ENCODE measurements at places on chromosomes 3 and 15.

DNA sequence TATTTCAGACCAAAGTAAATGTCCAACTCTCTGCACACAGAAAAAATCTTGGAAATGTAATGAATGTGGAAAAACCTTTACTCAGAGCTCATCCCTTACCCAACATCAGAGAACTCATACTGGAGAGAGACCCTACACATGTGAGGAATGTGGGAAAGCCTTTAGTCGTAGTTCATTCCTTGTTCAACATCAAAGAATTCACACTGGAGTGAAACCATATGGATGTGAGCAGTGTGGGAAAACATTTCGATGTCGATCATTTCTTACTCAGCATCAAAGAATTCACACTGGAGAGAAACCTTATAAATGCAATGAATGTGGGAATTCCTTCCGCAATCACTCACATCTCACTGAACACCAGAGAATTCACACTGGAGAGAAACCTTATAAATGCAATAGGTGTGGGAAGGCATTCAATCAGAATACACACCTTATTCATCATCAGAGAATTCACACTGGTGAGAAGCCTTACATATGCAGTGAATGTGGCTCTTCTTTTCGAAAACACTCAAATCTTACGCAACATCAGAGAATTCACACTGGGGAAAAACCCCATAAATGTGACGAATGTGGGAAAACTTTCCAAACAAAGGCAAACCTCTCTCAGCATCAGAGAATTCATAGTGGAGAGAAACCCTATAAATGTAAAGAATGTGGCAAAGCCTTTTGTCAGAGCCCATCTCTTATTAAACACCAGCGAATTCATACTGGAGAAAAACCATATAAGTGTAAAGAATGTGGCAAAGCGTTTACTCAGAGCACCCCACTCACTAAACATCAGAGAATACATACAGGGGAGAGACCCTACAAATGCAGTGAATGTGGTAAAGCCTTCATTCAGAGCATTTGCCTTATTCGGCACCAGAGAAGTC lies 8.0 kb upstream of the ZNF501 start:
- no peak for DNase-seq

DNA sequence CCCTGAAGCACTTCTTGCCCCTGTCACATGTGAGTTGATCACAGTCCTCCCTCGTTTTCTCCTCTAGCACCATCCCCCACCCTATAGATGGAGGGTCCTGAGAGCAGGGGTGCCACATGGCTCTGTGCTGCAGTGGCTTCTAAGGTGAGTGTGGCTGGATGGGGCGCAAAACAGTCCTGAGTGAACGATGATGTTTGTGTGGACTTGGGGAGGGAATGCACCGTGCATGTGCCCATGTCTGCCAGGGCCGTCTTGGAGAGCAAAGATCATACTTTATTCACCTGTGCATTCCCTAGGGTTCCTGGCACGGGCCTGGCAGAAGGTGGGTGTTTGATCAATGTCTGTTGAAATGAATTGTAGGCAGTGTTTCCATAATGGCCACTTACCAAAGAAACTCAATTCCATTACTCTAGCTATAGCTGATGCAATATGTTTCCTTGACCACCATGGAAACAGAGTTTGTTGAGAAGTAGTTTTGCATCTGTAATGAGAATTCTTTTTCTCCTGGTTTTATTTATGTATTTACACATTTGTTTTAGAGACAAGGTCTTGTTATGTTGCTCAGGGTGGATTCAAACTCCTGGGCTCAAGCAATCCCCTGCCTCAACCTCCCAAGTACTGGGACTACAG lies 58.0 kb downstream of the ABTB1 start:
- no peak for DNase-seq

DNA sequence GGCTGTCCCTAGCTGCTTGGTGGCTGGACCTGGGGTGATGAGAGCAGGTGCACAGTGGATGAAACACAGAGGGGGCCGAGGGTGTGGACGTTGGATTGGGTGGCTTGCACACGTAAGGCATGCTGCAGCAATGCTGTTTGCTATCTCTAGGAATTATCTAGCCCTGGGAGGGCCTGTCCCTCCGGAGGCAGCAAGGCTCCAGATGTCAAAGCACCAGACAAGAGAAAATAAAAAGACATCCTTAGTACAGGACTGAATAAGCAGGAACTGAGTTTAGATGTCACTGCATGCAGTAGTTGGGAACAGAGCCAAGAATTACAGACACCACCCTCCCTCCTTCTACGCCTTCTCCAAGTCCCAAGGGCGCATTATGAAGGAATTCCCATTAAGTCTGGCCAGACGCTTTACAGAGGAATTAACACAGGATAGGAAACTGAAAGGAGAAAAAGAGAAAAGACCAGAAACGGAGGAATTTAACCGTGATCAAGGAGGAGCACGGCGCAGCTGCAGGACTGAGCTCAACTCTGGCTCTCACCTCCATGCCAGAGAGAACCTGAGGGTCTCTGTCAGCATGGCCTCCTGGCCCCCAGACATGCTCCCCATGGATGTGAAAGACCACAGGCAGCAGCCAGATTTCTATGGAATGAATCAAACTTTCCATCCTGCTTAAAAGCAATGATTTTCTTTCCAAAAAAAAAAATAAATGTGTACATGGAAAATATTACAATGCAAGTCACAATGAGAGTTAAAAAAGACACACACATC lies 13.8 kb downstream of the ATP10A start:
- peak; percentile 47 for DNase-seq

GRCh38 chr3:82186017-82186416 lies 424.6 kb upstream of the GBE1 start:
- no peak for DNase-seq

DNA sequence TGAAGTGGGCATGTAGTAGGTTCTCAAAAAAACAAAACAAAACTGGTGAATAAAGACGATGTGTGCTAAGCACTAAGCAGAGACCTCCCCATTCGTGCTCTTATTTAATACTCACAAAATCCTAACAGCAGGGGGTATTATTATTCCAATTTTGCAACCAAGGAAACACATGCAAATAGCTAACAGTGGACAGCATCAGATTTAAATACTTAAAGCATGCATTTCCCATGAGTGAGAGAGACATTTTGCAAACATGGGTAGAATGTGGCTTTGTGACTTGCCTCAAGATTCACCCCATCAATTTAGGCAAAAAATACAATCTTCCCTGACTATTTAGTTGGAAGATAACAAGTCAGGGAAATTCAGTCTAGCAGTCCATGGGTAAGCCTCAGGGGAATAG lies 946.2 kb upstream of the CFAP20DC start:
- no peak for DNase-seq

GRCh38 chr3:150237490-150237889 lies 170.6 kb upstream of the TSC22D2 start:
- no peak for DNase-seq

GRCh38 chr15:61857169-61857829 lies 202.9 kb downstream of the VPS13C start:
- no peak for DNase-seq

DNA sequence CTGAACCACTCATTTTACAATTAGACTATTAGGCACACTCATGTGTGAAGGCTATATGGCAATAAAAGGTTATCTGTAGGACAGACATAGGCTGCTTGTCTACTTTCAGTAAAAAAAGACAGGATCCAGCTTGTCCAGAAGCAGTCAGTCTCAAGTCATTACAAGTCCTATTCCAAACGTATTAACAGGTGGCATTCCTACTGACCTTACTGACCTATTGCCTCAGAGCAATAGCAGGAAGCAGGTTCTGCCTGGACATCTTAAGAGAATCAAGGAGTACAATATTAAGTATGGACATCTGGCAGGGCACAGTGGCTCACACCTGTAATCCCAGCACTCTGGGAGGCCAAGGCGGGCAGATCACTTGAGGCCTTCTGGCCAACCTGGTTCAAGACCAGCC lies 7.0 kb downstream of the CMTM6 start:
- no peak for DNase-seq

DNA sequence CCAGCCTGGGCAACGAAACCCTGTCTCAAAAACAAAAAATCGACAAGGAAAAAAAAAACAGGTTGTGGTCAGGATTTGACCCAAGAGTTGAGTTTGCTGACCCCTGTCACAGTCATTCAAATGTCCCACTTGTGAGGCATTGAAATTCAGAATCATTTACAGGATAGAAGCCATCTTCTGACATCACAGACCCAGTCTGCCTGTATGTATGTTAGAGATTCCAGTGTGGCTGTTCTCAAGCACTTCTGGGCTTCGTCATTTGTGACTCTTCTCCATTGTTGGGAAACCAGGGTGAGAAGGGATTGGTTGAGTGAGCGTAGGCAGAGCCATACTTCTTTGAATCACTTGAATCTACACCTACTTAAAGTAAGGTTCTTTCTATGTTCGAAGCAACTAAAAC lies 57.1 kb downstream of the LMLN start:
- no peak for DNase-seq

DNA sequence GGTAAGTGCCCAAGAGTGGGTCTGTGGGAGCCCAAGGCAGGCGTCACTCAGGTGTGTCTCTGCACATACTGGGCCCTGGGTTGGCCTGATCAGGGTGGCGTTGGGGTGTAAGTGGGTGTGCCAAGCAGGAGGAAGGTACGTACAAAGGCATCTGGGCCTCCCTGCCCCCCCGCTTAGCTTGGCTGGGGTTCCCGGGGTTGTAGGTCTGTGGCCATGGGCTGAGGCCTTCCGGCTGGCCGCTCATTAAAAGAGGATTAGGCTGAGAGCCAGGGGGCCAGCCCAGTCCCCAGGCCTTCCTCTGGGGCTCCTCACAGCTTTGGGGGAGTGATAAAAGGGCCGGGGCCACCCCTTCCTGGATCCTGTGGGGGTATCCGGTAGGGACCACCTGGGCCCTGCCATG lies 13.3 kb downstream of the SEMA3F start:
- DNase-seq, result no peak

Data from activated CD4-positive, alpha-beta T cell treated with anti-CD3 and anti-CD28 coated beads for 48 hours (primary cell).